A172 (cell line): ENCODE measurements at places on chromosomes 4 and X. TPM values are rescaled to one million over a fixed set of nuclear protein-coding genes. Genes with fewer than 3 reads are reported as not detected.

- DNase-seq: peak; percentile 23
These were observed 40.3 kb upstream of the GLRA3 start for GRCh38 chr4:174869339-174869738.

DNA sequence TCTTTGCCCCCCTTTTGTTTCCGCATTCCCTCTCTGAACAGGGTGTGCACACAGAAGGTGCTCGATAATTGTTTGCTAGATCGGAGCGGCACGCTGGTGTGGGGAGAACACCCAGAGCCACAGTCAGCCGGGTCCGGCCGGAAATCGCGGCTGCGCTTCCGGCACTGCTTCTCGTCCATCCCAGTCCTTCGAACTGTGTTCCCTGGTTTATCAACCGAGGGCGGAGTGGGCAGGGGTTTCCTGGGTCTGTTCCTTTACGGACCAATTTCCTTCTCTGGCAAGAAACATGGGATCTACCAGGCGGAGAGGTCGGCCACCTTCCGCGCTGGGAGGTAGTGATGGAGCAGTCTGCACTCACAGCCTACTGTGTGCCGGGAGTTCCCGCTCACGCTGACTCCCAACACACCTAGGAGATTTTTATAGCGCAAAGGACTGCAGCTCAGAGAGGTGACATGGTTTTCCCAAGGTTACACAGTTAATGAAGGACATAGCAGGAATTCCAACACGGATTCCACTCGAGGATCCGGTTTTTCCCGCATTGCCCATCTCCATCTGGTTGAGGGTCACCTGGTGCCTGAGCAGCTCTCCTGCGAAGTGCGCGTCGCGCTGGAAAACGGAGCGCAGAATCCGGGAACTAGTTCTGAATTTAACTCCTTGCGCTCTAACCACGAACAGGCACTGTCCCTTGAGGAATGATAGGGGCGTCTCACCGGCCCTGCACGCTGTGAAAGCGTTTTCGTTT, 6.8 kb downstream of the MSX1 start:
- DNase-seq: no peak

- no peak for DNase-seq
These were observed 131.6 kb downstream of the EMCN start for GRCh38 chr4:100386270-100386669.

The DAPP1 gene
- total RNA-seq: not detected in 2 replicates
